ENCODE measurements at places on chromosomes 6 and 20.

GRCh38 chr6:93407186-93407585, 12.2 kb downstream of the EPHA7 start:
- no peak for DNase-seq

DNA sequence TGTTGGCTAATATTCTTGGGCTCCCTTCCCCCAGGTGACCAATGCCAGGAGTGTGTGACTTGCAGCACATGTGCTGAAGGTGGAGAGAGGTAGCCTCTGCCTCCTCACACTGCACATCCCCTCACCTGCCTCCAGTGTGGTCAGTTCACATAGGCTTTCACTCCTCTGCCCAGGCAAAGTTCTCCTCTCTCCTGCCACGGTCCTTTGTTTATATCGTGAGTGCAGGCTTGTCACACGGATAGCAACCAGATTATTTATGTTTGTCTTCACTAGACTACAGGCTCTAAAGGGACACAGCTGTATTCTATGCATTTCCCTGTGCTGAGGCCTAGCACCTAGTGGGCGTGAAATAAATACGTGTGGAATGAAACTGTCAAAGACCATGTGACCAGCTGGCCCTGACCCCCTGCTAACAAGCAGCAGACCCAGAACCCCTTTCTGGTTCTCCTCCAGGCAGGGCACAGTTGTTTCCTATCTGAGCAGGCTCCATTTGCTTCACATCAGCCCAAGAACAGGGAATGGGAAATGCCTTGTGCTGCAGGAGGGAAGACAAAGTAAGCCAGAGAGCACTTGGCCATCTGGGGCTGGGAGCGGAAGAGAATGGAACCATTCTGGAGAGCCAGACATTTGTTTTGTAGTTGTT, 42.3 kb downstream of the UNC5CL start:
- DNase-seq, result no peak

- DNase-seq, result no peak
Observed at GRCh38 chr6:117481926-117482239, 591 bp upstream of the DCBLD1 start.

- no peak for DNase-seq
Observed at GRCh38 chr20:61328911-61329558, 77.0 kb downstream of the CDH4 start.

- DNase-seq, result no peak
Observed at GRCh38 chr6:116280933-116281316, 1.2 kb upstream of the TSPYL1 start.

DNA sequence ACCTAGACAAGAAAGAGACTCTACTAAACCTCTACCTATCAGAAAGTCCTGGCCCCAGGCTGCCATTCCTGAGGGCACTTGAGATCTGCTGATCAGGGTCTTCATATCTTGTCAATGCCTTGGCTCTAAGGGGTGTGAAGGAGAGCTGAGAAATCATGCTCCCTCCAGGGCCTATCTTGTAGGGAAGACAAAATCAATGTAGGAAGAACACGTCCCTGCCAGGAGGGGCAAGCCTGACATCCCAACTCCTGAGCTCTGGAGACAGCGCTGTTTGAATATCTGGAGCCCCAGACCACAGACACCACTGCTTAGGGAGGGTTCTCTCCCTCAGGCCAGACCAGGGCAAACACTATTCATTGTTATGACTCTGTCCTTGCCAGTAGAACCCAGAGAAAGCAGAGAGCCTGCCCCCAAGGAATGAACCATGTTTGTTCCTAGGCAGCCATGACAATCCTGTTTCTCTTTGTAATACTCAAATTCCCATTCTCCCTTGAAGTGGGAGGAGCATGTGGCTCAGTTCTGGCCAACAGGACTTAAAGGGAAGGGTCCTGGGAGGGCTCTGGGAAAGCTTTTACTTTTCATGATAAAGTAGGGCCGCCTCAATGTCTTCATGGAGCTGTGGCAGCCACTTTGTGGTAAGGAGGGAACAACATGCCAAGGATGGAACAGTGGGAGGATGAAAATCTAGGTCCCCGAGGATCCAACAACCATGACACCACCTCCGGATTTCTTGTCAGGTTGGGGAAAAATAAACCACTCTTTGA, 1.8 kb upstream of the FASTKD5 start:
- no peak for DNase-seq

DNA sequence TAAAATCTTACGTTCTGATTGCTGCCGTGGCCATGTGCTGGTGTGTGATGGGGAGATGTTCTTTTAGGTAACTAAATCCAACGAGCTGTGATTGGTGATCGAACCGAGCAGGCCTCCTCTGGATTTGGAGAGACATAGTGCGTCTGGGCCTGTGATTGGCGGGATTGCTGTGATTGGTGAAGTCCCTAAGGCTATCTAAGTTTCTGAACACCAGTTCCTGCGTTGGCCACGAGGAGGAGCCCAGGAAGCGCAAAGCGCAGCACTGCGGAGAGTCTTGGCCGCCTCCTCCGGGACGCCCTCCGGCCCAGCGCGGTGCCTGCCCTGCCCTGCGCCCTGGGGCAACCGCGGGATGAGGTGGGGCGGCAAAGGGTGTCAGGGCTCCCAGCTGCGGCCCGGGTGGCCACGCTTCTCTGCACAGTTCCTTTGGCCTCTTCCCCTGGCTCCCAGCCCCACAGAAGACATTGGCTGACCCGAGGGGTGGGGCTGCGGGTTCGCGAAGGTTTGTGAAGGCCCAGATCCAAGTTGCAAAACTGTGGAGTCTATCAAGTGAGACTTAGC, 33.0 kb downstream of the HNF4A start:
- DNase-seq, result peak; percentile 8

DNA sequence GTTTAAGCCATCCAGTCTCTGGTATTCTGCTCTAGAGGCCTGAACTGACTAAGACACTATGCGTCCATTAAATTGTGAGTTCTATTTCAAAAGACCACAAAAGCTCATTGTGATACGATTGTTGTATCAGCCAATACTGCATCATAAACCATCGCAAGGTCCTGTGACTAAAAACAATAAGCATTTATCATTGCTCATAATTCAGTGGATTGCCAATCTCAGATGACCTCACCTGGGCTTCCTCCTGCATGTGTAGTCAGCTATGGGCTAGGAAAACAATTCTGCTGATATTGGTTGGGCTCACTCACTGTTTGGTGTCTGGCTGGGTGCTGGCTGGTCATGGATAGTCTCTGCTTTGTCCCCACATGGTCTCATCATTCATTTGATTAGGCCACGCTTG, 592.7 kb upstream of the BTBD3 start:
- no peak for DNase-seq

- no peak for DNase-seq
Observed at GRCh38 chr6:161401587-161402309, 127.9 kb upstream of the AGPAT4 start.

- DNase-seq, result no peak
Observed at GRCh38 chr6:139371421-139372203, 2.8 kb downstream of the CITED2 start.

DNA sequence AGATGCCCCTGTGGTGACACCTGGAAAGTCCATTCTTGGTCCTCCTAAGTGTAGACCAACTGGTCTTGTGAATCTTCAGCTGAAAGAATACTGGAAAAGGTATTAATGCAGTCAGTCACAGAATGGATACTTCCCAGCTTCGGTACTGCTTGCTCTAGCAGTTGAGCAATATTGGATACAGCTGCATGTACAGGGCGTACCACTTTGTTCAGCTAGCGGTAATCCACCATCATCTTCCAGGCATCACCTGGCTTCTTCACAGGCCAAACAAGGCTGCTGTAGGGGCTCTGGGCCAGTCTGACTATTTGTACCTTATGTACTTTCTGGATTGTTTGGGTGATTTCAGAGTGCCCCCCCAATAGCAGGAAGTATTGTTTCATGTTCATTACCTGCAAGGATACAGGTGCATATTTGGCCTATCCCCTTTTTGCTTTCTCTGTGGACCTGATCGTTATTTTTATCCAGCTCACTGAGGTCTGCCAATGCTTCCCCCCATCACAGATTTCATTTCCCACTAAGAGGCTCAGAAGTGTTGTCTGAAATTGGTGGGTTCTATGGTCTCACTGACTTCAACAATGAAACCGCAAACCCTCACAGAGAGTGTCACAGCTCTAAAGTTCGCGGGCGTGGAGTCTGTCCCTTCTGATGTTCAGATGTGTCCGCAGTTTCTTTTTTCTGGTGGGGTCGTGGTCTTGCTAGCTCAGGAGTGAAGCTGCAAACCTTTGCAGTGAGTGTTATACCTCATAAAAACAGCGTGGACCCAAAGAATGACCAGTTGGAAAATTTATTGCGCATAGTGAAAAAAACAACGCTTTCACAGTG, 52.2 kb downstream of the TRIM27 start:
- no peak for DNase-seq

DNA sequence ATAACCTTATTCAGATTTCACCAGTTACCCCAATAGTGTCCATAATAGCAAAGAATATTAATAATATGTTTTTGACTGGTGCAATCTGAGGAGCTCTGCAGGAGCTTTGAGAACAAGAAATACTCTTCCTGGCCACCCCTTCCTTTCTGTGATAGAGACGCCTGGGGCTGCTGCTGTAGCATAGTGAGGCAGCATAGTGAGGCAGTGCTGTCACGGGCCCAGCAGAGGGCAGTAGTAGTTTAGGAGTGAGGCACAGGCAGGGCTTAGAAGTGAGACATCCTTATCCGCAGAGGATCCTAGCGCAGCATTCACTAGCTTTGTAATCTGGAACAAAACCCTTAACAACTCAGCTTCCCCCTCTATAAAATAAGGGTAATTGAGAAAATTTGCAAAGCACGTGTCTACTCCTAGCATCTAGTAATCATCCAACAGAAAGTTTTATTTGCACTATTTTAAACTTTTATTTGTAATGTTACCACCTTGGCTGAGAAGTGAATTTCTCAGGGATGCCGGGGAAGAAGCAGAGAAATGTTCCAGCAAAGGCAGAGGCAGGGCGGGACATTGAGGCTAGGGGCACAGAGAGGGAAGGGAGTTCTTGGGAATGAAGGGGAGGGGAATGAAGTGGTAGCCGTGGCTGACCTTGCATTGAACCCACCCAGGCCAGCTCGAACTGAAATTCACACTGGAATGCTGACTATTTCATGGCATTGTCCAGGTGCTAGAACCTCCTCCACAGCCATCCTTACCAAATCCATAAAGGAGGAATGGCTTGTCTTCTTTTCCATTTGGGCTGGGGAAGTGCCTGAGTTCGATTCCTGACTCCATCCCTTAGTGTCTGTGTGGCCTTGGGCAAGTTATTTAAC, 78.8 kb downstream of the CDS2 start:
- DNase-seq, result peak; percentile 25

GRCh38 chr20:35625584-35626385, 10.2 kb downstream of the SPAG4 start:
- DNase-seq, result no peak

DNA sequence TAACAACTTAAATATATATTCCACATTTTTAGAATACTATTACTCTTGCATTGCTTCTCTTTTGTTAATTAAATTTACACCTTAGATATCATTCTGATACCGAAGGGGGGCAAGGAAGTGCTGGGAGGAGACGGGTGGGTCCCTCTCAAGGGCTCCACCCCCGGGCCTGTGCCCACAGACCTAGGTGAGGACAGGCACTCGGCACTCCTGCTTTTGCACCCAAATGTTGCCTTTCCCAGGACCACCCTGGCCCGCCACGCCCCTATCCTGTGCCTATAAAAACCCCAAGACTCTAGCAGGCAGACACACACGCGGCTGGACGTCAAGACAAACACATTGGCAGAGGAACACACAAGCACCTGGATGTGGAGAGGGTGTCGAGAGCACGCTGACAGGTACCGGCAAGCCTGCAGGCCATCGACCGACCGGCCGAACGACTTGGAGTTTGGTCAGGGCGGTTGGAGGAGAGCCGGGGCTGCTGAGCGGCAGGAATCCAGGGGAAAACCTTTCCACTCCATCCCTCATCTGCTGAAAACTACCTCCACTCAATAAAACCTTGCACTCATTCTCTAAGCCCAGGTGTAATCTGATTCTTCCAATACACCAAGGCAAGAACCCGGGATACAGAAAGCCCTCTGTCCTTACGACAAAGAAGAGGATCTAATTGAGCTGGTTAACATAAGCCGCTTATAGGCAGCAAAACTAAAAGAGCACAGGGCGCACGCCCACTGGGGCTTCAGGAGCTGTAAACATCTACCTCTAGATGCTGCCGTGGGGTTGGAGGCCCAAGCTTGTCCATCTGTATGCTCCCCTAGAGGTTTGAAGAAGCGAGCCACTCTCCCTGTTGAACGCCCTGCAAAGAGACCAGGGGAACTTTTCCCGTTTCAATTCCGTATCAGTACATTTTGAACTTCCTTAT, 197.4 kb upstream of the PRSS16 start:
- no peak for DNase-seq

GRCh38 chr6:70590400-70590799, 23.7 kb downstream of the SDHAF4 start:
- no peak for DNase-seq

- DNase-seq, result no peak
Observed at GRCh38 chr6:37492236-37492972, 7.3 kb downstream of the CCDC167 start.

GRCh38 chr6:14763616-14764015, 482.3 kb upstream of the JARID2 start:
- DNase-seq, result no peak

DNA sequence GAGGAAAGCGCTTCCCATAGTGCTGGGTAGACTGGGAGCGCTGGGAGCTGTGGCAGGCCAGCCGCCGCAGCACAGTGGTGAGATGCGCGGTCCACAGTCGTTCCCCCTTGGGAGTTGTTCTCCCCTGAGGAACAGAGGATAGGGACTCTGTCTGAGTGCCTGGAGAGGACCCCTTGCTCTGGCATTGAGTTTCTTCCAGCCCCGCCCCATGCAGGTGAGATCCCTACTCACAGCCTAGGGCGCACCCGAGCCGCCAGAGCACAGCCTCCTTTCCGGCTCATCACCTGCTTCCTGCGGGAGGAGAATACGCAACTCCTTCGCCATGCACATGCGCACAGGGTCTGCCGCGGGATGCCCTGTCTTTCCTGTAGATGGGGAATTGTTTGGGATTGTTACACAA, 140.6 kb downstream of the PACRG start:
- no peak for DNase-seq

- no peak for DNase-seq
Observed at GRCh38 chr6:33431880-33432541, 12.1 kb downstream of the SYNGAP1 start.

DNA sequence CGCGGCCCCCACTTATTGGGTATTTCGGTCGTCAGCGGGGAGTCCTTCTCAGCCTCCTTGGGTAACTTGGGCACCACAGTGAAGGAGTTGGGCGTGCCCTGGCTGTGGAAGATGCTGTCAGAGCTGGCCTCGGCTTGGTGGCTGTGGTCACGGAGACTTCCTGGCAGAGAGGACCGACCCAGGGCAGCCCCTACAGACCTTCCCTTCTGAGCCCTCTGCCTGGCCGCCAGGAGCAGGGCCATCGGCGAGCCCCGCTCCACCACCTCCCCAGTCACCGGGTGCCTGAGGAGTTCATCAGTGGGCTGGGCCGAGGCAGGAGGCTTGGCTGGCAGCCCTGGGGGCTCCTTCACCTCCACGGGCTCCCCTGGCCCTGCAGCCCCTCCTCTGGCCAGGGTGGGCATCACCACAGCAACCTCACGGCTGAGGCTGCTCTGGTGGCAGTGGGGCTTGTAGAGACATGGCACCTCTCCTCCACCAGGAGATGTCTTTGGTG, 37.2 kb downstream of the C6orf132 start:
- DNase-seq, result no peak

DNA sequence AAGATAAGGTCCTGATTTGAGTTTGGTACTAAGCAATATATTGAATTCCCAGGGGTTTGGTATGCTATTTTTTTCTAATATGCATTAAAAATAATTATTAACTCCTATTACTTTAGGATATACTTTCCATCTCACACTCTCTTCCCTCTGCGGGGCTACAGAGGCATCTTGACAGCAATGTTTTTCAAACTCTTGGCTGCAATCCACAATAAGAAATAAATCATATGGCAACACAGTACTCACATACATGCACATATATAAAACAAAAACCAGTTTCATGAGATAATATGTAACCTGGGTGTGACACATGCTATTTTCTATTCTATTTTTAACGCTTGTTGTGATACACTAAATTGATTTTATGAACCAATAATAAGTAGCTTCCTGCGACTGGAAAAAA, 189.5 kb downstream of the UNC5CL start:
- DNase-seq, result no peak

Measured in NCI-H1417 treated with DMSO at 0.1 percent for 48 hours (cell line).